Activated T-cell treated with anti-CD3 and anti-CD28 coated beads, Interleukin-2, amount 50 U/mL, for 4 hours (primary cell): ENCODE measurements at places on chromosomes 11 and 22. TPM values are rescaled to one million over a fixed set of nuclear protein-coding genes. Genes with fewer than 3 reads are reported as not detected.

Gene CATSPERZ
- not detected for total RNA-seq

Gene GGT5
- total RNA-seq = not detected

- DNase-seq = no peak
These were observed 7.6 kb upstream of the SERPINH1 start for GRCh38 chr11:75554258-75555022.

DNA sequence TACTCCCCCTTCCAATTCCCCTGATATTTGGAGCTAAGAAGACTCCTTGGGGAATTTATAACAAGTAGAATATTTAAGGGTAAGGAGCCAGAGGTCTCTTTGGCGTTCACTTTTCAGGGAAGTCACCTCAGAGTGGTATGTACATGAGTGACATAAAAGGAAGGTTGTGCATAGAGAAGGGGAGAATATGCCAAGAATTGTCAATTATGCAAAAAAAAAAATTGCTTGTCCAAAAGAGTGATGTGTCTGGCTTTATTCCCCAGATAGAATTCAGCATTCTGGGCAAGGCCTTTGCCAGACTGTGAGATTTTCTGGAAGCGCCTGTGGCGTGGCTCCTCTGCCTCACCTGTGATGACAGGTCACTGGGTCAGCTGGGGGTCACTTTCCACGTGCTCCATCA is 170.2 kb downstream of the MIAT start:
- DNase-seq = no peak

Gene OR4D5
- total RNA-seq = not detected

Gene SAA1
- 5.6 TPM for total RNA-seq

DNA sequence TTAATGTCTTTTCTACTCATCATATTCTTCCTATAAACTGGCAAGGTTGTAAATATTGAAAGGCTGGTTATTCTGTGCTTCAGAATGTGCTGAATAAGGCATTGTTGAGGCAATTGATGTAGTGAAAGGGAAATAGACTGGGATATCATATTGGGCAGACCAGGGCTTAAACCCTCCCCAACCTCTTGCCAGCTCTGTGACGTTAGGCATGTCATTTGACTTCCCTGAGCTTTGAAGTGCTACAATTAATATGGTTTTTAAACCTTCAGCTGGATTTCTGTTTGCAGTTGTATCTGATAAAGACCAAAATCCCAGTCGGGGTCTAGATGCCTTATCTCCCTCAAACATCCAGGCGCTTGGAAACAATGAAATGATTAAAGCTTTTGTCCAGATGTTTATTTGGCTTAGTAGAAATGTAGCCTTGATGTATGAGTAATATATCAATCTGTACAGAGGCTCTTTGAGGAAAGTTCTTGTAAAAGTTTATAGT is 208.1 kb downstream of the DBX1 start:
- no peak for DNase-seq

DNA sequence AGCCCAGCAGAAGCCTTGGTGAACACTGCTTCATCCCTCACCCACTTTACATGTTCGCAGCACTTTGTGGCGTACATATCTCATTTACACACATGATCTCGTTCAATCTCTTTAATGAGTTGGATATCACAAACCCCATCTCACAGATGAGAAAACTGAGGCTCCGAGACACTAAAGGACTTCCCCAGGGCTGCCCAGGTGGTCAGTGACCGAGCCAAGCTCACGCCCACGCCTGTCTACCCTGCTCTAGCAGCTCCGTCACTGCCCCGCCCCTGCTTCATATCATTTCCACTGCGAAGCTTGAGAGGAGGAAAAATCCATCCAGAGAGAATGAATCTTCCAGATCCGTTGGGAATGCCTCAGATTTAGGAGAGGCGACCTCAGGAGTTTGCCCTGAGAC is 11.8 kb upstream of the DSCAML1 start:
- DNase-seq = no peak

Gene RFPL3
- not detected for total RNA-seq

Gene ANO9
- total RNA-seq = 21.7 TPM

DNA sequence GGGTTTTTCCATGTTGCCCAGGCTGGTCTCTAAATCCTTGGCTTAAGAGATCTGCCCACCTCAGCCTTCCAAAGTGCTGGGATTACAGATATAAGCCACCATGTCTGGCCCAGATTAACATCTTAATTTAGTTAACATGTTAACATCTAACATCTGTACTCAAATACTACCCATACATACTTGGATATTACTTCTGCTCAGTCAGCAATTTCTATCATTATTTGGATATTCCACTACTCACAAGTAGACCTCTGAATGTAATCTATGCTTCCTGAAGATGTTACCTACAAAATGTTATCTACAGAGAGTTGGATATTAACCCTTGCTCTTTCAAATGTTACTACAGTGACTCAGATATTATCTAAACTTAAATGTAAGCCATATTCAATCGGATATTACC is 4.0 kb downstream of the CCKBR start:
- no peak for DNase-seq

Gene APLNR
- not detected for total RNA-seq

GRCh38 chr22:27985323-27986275 is 66.5 kb upstream of the PITPNB start:
- no peak for DNase-seq

DNA sequence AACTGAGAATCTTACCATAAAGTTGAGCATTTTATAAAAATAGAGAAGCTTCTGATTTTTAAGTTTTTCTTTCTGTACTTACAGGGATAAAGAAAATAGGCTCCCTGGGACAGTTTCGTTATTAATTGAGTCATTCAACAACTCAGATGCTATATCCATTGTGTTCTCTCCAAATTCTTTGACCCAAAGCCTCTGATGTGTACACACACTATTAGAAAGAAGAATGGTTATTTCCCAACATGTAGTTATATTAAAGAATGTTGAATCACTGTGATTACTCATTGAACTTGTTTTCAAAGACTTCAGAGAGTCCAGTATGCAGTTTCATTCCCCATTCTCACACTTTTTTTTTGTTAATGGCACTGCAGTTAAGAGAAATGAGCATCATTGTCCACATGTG is 734.3 kb upstream of the ARHGAP42 start:
- DNase-seq = no peak

DNA sequence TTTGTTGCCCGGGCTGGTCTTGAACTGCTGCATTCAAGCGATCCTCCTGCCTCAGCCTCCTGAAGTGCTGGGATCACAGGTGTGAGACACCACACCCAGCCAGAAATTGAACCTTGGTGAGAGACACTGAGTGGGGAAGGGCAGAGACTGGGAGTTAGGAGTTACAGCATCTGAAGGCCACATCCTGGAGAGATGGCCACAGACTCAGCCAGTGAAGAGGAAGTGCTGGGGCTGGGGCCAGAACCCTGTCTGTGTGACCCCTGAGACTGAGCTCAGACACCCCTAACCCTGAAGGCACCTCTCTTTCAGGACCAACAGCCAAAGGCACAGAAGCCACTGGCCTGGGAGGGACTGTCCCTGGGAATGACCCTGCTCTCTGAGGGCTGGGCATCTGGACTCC is 33.8 kb downstream of the TXN2 start:
- DNase-seq = no peak

GRCh38 chr11:82356316-82356715 is 377.3 kb downstream of the FAM181B start:
- no peak for DNase-seq

Gene OR4P4
- not detected for total RNA-seq

DNA sequence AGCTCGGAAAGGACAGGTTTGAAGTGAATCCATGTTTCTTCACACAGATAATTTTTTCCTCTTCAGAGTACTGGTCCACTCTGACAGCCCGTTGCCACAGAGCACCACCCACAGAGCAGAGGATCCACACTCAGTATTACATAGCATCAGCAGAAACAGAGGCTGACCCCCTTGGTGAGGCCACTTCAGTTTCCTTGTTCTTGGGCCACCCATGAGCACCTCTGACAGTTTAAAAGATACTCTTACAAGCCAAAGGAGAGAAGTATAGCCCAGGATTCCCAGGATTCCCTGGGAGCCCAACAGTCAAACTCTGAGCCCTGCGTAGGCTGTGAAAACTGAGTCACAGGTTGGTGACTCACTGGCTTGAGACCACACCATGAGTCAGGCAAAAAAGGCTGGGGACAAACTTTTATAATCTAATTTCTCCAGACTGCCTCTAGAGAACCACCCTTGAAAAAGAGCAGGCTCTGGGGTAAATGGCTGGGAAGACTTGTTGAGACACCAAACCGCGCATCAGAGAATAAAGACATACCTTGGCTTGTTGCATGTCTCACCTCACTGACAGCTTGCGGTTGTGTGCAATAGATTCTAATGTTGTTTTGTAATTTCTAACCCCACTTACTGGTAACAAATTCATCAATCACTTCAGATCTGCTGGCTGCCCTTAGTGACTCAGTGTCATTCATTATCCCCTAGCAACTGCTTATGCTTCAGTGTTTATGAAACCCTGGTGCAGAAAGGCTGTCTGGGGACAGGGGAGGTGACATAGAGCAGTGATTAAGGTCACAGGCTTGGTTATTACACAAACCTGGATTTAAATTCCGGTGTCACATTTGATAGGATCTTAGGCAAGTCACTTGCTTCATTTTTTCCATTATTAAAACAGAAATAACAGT is 56.9 kb upstream of the PRSS23 start:
- DNase-seq = no peak

DNA sequence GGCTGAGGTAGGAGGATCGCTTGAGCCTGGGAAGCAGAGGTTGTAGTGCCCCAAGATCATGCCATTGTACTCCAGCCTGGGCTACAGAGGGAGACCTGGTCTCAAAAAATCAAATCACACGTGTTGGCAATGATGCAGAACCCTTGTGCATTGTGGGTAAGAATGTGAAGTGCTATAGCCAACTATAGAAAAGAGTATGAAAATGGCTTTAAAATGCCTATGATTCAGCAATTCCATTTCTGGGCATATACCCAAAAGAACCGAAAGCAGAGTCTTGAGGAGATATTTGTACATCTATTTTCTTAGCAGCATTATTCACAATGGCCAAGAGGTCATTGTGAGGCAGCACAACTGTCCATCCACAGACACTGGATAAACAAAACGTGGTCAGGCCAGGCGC is 2.6 kb upstream of the FADS3 start:
- no peak for DNase-seq

Gene ARHGAP20
- total RNA-seq = 0.03 TPM

- DNase-seq = no peak
These were observed 38.5 kb downstream of the BCR start for GRCh38 chr22:23218867-23219251.

DNA sequence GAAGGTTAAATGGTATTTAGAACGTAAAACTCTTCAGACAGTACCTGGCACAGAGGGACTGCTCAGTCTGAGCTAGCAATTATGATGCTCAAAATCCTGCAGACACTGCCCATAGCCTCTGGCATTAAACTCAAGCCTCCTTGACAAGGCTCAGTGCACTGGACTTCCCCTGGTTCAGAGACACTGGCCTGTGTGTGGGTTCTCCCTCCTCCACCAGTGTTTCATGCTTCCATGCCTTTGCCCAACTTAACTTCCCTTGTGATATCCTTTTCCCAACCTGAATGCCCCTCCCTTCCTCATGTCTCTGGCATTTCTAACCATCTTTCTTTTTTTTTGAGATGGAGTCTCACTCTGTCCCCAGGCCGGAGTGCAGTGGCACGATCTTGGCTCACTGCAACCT is 9.1 kb downstream of the LTBP3 start:
- DNase-seq = no peak

DNA sequence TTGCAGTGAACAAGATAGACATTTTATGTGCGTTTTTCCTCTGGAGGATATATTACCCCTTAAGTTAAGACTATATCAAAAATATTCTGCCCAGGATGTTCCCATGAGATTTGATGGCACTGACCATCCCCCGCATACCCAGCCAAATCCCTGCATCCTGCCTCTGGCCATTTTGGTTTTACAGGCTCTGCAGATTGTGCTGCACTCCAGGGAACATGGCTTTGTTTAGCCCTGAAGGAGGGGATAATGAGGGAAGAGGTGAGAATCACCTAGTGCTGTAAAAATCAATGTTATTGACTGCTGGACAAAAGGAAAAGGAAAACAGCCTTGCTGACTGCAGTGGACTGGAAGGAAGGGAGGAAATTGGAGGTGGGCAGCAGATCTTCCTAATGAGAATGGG is 717.4 kb downstream of the DLG2 start:
- no peak for DNase-seq

DNA sequence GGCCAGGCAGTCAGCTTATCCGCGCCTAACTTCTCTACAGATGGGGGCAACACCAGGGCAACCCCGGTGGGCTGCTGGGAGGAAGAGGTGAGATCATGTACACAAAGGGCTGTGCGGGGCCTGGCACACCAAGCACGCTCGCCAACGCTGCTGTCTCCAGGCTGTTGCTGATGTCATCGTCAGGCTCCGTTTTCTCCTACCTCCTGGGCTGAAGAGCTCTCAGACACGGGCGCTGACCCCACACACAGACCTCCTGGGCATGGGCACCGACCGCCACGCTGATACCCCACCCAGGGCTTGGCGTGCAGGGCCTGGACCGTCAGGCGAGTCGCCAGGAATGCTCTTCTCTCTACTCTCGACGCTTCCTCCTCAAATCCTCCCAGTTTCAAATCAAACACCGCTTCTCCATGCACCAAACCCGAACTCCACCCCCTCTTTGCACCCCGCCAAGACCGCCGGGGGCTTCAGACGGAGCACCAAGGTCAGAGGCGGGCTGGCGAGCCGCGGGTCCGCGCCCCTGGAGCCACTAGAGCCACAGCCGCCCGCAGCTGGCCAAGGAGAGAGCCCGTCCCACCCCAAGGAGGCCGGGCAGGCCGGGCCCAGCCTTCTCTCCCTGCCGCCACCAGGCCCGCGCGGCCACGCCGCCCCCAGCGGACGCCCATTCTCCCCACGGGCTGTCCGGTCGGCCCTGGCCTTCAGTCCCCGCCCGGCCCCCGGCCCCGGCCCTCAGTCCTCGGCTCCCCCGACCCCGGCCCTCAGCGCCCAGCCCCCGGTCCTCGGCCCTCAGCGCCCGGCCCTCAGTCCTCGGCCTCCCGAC is 772 bp downstream of the SBF1 start:
- DNase-seq = no peak

Gene RIN1
- 2.2 TPM for total RNA-seq

Gene NCAM1
- total RNA-seq = 0.34 TPM

GRCh38 chr11:112963368-112963955 is 2.2 kb downstream of the NCAM1 start:
- no peak for DNase-seq

Gene CRYBB3
- total RNA-seq = not detected

DNA sequence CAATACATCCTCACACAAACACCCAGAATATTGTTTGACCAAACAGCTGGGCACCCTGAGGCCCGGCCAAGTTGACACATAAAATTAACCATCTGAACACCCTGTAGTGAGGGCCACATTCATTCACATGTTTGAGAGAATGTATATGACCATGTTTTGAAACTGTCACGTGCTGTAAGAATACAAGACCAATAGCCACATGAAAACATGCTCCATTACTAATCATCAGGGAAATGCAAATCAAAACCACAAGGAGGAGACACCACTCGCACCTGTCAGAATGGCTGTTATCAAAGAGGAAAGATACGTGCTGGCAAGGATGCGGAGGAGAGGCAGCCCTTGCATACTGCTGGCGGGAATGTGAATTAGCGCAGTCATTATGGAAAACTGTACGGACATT is 38.3 kb upstream of the IGSF9B start:
- DNase-seq = no peak

GRCh38 chr22:37930952-37931440 is 22.4 kb downstream of the C22orf23 start:
- no peak for DNase-seq

GRCh38 chr11:29876192-29876591 is 140.6 kb downstream of the KCNA4 start:
- no peak for DNase-seq

Gene OR10D3
- total RNA-seq = not detected
